RPMI7951 (cell line): ENCODE measurements at places on chromosomes 12 and 14.

DNA sequence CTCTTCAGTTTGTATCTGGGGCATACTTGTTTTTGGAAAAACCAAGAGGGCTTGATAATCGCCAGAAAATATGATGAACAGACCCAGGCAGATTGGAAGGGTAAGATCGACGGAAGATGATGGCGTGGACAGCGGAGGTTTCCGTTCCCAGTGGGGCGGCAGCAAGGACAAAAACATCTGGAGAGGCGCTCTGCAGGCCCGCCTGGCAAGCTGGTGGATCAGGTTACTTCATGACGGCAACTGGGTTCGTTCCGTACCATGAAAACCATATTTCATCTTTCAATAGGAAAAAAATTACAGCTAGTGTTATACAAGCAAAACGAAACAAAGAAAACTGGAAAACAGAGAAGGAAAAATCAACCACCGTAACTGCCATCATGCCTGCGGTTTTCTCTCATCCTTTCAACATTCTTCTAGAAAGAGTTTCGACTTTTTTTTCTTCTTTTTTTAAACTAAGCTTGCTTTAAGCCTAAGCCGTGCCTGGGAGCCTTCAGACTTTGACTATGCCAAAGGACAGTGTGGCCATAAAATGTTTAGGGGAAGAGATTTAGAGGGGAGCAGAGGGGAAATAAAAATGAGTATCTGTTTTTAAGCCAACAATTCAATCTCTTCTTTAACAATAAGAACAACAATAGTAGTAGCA is 210.5 kb downstream of the FOXN3 start:
- no peak for DNase-seq

- peak; percentile 82 for DNase-seq
Observed at GRCh38 chr12:50597200-50598195, 92.7 kb downstream of the DIP2B start.

- DNase-seq = no peak
Observed at GRCh38 chr14:69673104-69673503, 61.7 kb downstream of the SUSD6 start.

GRCh38 chr14:43535231-43535838 is 971.7 kb downstream of the FSCB start:
- DNase-seq = no peak

- DNase-seq = no peak
Observed at GRCh38 chr12:123940627-123940966, 32.0 kb downstream of the CCDC92 start.

DNA sequence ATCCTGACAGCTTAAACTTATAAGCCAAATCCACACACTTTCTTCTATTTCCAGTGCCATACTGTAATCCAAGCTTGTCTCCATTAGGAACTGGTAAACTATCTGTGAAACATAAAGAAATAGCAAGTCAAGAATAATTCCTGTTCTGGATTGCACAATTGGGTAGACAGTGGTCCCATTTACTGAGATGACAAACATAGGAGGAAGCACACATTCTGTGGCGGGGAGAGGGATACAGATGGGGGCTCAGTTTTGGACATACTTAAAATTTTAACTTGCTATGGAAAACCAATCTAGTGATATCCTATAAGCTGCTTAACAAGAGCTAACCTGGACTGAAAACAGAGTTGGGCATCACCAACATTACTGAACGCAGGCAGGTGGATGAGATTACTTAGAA is 16.3 kb downstream of the MAP4K5 start:
- DNase-seq = no peak

GRCh38 chr14:52833891-52834290 is 42.5 kb upstream of the GNPNAT1 start:
- peak; percentile 48 for DNase-seq

DNA sequence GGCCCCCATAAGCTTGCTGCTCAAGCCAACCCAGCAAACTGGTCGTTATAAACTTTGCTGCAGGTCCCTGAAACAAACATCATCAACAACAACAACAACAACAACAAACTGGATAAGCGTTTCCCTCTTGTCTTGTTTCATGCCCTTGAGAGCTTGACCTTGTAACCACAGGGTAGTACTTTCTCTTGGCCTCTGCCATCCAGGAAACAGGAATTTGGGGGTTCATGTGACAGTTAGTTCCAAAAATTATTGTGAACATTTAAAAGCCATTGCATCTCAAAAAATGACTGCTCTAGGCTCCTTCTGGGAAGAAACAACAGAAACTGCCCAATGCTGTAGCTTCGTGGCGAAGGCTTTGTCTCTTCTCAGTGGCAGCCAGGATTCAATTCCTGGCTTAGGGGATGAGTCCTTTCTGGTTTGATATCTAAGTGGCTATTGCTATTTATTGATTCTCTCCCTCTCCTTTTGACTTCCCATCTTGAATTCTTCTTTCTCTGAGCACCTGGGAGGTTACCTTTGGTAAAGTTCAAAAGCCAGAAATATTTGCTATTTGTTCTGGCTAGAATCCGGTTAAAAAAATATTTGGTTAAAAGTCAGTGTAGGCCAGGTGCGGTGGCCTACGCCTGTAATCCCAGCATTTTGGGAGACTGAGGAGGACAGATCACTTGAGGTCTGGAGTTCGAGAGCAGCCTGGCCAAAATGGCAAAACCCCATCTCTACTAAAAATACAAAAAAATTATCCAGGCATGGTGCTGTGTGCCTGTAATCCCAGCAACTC is 52.0 kb upstream of the CPM start:
- DNase-seq = no peak

DNA sequence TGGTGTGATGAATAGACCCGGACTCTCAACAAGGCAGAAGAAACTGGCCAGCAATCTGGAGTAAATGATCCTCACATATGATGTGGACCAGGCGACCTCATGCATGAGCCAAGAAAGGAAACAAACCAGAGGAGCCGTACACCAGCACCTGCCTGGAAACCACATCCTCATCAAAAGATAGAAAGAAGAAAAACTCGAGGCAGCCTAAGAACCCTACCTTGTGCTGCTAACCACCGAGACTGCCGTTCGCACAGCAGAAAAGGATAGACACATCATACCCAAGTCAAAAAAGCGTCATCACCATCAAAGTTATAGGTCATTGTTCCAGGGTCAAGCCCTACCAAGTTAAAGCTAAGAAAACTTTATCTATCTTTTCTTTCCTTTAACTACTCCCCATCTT is 66.7 kb downstream of the RESF1 start:
- no peak for DNase-seq

DNA sequence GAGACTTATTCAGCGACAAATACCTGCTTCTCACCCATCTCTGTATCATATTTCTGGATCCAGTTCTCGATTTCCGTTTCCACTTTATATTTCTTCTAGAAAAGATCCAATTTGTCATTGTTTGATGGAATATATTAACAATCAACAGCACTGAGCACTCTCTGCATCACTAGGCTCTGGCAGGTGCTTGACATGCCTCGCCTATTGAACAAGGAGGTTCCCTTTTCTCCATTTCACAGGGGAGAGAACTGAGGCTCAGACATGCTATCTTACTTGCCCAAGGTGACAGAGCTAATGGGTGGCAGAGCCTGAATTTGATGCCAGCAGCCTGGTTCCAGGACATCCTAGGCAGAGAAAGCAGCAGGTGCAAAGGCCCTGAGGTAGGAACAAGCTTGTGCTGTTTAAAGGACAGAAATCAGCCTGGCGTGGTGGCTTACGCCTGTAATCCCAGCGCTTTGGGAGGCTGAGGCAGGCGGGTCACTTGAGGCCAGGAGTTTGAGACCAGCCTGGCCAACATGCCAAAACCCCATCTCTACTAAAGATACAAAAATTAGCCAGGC is 12.1 kb downstream of the RITA1 start:
- DNase-seq = no peak

GRCh38 chr14:101535232-101535631 is 26.1 kb upstream of the DIO3 start:
- no peak for DNase-seq

GRCh38 chr14:32703183-32703621 is 235.5 kb upstream of the NPAS3 start:
- DNase-seq = peak; percentile 65

GRCh38 chr14:94893411-94894160 is 123.7 kb upstream of the GSC start:
- no peak for DNase-seq

DNA sequence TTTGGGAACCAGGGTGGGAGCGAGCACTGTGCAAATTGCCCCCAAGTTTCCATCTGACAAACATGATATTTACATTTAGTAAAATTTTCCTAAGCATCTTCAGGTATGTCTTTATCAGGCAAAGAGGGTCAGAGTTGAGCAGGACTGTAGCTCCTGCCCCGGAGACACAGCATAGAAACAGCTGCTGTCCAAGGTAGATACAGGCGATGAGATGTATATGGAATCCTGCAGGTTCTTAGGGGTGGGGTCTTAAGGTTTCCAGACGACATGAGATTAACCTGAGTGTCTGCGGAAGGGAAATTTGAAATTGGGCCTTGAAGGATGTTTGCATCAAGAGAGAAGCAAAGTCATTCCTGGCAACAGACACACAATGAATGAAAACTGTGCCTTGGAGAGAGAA is 998.8 kb downstream of the AACS start:
- no peak for DNase-seq

- DNase-seq = peak; percentile 92
Observed at GRCh38 chr12:126708492-126708896, 1558.5 kb upstream of the TMEM132C start.

GRCh38 chr14:102454711-102455110 is 54.9 kb downstream of the ANKRD9 start:
- no peak for DNase-seq

- DNase-seq = no peak
Observed at GRCh38 chr12:58801986-58802385, 118.3 kb downstream of the LRIG3 start.

DNA sequence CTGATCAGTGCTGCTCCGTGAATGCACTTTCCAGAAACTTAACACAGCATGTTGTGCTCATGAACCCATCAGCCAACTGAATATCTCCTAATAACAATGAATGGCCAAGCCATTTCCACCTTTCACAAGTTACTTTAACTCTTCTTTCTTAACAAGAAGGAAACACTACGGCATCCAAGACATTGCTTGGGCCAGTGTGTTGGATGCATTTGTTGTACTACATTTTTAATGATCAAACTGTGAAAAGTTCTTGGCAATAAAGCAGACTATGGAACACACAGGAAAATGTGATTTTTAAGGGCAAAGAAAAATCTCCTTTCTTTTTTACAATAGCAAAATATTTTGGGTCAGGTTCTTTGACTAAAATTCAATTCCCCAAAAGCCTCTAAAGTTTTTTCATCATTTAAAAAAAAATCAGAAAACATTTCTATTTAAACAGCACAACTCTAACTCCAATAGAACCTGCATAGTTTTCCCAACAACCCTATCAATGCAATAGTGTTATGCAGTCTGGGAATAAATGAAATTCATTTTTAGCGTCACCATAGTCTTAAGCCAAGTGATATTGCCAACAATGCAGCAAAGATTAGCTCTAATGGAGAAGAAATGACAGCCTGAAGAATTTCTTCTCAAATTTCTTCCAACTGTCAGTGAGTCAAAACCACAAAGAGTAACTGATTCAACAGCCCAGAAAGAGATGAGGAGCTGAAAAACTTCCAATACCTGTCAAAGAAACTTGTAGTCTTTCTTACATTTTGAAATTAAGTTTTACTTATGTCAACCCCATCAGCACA is 50.7 kb upstream of the PTPRR start:
- DNase-seq = no peak

DNA sequence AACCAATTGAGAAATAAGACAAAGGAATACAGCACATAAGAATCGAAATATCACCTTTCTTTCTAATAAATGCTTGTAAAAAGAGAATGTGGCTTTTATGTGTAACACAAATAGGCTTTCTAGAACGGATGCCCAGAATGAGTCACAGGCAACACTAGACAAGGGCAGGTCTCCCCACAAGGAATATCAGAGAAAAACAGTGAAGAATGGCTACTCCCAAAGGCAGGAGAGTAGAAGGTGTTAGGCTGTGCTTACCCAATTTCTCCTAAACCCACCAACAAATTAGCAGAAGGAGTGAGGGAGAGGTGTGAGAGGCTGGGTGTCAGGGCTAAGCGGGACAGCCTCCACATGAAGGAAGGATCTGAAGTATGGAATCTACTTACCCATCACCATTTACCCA is 55.2 kb downstream of the GALNT4 start:
- peak; percentile 56 for DNase-seq

GRCh38 chr12:130588696-130589539 is 127.2 kb downstream of the RIMBP2 start:
- no peak for DNase-seq

DNA sequence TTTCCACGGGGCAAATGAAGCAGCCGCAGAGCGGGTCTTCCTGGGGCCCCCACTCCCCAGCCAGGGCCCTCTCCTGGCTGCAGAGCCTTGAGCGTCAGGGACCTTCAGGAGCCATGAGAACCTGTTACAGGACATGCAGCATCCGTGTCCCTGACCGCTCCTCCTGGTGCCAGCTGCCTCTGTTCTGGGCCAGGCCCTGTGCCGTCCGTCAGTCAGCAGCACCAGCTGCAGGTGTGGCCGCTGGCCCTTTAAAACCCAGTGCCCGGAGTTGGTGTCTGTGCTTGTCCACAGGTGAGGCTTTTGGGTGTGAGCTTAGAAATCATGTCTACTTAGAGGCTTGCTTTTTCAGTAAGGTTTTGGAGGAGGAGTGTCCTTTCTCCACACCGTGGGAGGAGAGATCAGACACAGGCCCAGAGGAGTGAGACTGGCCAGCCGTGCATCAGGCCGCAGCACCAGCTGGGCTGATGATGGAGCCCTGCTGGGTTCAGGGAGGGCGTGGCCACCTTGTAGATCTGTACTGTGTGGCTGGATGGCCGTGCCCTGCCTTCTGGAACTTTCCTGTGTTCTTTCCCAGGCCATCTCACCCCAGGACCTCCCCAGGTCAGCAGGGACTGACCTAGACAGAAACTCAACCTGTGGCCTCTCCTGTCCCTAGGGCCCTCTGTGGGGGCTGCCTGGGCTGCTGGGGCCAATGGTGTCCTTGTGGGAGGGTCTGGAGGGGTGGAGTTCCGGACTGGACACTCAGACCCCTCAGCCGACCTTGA is 27.1 kb downstream of the AACS start:
- DNase-seq = no peak

DNA sequence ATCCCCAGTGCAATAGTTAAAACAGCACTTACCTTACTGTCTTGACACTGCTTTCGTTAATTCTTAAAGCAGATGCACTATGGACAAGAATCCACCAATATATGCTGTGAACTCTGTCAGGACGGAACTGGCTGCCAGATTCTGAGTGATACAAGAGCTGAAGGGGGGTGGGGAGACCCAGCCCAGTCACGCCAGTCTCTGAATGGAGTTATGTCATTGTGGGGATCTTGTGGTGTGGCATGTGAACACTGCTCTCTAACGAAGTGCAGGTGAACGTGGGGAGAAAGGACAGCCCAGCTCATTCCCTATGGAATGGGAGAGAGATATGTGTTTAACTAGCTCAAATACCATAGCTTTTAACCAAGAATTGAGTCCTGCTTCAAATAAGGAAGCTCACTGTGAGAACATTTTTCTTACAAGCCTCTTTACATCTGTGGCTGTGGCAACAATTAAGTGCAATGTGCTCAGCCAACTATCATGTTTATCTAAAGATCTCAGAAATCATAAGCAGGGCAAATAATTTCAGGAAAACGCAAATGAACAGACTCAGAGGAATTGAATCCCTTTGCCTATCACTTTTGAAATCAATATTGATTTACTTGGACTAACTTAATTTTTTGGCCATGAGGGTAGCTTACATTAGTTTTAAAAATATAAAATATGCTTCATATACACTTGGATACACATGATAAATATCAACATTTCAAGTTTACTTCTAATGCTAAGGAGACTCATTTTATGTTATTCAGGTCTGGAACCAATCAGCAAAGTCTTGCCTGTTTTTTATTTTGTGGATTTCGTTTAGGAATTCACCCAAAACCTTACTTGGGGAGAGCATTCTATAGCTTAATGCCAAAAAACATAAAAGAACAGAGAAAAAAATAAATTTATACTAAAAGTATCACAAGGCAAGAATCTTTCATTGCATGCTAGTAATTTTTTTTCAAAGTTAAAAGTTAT is at the start of gene LUM:
Gene LUM (minus strand): TSS at position 129 of the 960 bp plus-strand sequence. CDS start 2,515 bp downstream, outside the sequence.
- DNase-seq = peak; percentile 69
